ENCODE measurements at places on chromosomes 6 and 20.
A peak's percentile ranks its signal among the peaks of the same experiment; 100 is the strongest.

GRCh38 chr6:134853111-134854055 lies 96.5 kb downstream of the ALDH8A1 start:
- no peak for DNase-seq

DNA sequence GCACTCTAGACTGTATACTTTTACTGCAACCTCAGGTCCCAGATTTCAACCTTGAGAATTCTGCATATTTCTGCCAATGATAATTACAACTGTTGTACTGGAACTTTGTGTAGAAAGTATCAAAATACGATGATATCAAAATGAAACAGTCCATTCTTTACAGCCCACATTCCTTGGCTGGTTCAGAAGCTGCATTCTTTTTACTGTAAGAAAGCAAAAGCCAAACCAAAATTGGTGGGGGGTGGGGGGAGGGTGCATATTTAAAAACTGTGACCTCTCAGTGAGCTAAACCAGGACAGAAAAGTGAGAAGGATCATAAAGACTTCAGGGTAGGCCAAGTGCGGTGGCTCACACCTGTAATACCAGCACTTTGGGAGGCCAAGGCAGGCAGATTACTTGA lies 41.8 kb upstream of the UBR2 start:
- no peak for DNase-seq

DNA sequence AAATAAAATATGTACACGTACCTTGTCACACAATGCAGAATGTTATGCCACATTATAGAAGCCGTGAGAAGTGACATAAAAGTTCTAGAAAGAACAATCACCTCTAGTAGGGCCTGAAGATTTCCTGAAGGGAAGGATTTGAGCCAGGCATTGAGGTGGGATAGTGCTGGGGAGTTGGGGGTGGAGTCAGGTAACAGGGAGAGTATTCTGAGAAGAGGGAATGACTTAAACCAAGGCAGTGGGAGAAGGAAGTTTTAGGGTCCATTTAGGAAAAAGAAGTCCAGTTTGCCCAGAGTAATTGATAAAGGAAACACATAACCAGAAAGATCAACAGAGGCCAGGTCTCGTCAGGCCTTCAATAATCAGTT lies 262.8 kb downstream of the ARHGAP18 start:
- DNase-seq = no peak

DNA sequence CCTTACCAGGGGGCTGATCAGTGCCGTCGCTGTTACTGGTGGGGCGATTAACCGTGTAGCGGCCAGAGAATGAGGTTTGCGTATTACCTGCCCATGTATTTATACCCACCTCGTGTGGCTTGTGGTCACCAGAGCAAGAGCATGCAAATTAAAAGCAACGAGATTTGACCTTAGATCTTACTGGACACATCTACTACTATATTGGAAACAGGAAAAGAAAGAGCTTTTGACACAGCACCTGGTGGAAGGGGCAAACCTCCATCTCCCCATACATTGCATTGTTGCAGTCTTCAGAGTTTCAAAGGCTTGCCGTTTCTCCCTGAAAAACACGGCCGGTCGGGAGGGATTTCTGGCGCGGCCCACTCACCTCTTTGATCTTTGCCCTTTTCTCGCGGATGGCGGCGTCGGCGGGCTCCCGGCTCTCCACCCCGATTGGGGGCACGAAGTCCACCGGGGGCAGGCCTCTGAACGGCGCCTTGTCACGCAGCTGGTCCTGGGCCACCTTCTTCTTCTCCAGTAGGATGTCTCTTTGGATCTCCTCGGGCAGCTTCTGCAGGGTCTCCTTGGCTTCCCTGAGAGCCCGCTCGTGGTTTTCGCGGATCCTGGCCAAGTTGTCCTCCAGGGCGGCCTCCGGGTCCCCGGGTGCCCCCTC lies 1.3 kb downstream of the MAN1A1 start:
- peak; percentile 53 for DNase-seq

- no peak for DNase-seq
These were observed 103.7 kb downstream of the TOX2 start for GRCh38 chr20:44018259-44018941.

DNA sequence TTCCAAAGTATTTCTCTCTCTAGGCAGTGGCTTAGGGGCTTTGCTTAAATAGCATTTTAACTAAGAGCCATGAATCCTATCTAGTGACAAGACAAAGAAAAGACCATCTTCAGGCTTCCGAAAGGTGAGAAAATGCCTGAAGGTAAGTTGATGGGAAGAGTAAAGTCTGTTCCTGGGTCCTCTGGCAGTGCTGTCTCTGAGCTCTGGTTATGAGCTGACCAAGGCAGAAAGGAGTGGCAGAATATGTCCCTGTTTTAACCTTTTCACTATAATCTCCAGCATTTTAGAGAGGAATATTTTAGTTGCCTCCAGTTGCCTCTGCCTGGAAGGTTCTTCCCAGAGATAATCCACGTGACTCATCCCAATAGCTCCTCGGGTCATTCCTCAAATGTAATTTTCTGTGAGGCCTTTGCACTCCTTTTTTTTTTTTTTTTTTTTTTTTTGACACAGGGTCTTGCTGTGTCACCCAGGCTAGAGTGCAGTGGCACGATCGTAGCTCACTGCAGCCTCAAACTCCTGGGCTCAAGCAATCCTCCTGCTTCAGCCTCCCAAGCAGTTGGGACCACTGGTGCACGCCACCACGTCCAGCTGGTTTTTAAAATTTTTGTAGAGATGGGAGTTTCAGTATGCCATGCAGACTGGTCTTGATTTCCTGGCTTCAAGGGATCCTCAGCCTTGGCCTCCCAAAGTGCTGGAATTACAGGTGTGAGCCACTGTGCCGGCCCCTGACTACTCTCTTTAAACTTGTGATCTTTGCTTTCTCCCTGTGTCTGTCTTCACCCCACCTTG lies 3.7 kb upstream of the ARMH2 start:
- no peak for DNase-seq

DNA sequence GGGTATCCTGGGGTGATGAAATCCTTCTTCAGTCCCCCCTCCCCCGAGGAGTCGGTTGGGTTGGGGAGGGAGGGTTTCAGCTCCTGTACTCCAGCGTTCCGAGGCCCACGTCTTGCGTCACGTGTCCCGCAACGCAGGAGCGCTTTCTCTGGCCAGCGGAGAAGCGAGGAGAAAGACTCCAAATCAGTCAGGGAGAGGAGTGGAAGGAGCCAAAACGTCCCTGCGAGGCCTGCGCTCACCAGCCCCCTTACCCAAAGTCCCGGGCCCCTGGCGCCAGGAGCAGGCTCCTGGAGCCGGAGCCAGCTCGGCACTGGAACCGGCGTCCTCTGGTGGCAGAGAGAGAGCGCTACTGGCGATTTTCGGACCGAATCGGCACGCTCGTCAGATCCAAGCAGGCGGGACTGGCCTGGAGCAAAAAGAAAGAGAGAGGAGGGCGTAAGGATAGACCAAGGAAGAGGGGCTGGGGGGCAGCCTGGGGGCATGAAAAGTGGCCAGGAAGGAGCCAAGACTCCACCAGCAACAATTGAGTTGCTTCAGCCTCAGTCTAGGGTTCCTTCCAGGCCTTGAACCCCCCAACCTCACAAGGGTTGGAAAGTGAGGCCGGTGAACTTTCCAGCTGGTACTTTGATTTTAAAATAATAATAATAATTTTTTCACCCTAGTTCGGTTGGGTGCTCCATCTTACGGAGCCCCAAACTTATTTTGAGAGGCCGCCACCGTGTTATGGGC lies at the start of gene GNAS:
Gene GNAS, plus strand, starts transcription at position 174 of the 729 bp plus-strand sequence.
- peak; percentile 62 for DNase-seq

GRCh38 chr20:56689852-56690485 lies 60.9 kb downstream of the TFAP2C start:
- no peak for DNase-seq

DNA sequence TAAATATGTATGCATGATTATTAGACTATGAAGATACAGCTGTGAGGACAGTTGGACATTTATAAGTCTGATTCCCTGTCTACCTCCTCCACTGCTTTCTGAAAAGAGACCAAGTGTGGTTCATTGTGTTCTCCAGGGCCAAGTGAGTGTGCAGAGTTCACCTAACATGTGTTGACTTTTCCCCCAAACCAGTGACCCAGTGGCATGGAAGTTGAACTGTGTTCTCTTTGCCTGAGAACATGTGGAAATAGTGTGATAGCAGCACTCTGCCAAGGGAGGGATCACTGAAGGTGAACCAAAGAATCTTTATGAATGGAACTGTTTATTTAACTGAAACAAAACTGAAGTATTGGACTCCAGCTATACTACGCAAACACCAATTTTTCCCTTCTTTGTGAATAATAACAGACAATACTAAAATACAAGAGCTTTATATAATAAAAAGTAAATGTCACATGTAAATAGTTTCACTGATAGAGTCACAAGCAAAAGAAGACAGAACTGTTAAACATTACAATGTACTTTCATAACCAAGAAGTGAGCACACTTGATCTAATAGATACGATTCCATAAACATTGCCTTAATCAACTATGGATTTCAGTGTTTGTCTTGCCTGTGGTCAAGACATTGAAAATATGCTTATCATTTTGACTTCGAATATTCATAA lies 200.3 kb upstream of the FUT9 start:
- no peak for DNase-seq

Measured in activated T-cell treated with anti-CD3 and anti-CD28 coated beads, Interleukin-2, amount 50 U/mL, for 72 hours (primary cell).